ENCODE measurements at places on chromosomes 1 and 21.

DNA sequence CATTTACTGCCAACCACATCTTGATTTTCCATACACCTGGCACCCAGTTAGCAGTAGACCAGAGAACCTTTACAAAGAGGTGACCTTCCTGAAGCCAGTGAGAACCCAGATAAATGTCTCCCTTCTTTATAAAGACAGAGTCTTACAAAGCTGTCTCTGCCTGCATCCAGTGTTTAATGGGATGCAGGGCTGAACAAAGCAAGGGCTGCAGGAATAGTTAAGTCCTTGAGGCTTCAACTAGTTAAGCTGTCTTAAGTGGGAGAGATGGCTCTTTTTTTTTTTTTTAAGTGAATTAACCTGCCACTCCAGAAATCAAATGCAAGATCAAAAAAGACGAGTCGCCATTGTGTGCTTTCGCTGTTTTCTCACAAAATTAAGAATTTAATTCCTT is 1.5 kb downstream of the AHCYL1 start:
- DNase-seq = no peak

DNA sequence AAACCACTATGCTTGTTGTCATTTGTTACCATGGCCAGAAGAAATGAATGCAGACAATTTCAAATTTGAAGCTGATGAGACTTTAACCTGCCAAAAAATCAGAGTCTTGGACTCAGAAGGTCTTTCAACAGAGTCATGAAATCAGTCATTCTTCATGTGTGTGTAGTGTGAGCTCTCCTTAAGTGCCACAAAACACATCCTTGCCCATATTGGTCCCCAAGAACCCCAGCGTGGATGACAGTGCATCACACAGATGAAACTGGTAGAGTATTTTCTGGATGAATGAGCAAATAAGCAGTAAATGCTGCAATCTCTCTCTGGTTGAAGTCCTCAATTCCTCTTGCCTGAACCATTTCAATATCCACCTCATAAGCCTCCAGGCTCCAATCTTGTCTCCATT is 28.7 kb upstream of the ETS2 start:
- DNase-seq = no peak

GRCh38 chr1:198711837-198712236 is 73.0 kb downstream of the PTPRC start:
- no peak for DNase-seq

DNA sequence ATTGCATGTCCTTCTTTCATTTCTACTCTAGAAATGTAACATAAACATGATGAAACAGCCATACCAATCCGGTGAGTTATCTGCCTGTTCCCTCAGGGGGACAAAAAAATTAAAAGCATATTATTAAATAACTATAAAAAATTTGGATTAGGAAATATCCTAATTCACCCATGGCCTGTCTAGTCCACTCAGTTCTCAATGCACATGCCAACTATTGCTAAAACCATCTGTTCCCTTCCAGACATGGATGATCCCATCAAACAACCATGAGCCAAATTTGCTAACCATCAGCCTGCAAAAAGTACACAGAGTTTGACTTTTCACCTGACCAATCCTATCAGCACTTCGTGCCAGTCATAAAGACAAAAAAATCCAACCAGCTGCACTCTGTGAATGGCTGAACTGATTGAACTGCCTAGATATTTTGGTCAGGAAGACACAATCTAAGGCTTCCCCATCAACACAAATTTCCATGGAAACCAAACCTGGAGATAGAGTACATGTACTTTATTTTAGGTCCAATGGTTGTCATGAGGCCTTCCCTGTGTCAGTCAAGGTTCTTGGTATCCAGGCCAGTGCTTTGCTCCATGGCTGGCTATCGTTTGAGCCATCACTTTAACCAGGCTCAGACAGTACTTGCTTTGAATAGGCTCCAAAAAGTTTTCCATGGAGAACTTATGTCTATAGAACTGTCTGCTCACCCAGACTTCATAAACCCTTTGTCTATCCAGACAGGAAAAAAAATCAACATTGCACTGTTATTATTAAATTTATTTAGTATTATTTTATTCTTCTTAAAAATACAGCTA is 570.8 kb downstream of the LTN1 start:
- DNase-seq = no peak

DNA sequence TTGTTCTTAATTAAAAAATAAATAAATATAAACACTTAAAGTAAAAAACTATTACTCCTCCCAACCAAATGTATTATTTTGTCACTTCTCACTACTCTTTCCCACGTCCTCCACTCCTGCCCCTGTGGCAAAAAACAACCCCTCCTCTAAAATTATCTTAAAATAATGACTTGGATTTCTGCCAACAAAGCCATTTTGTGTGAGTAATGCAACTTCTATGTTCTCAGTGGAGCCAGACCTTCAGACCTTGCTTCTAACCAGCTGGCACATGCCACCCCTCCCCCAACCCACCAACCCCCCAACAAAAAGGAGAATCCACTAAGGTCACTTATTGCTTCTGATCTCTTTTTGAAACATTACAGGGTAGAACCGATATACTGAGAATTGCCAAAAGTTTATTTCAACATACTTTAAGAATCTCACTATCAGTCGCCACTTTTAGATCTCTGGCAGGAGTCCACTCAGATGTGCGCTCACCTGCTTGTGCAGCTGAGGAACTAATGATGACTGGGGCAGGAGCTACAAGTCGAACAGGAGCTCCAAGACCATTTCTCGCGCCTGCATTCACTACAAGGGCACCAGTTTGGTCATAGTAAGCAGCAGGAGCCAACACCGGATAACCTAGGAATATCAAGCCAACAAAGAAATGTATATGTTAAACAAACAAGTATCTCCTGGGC is 58.3 kb upstream of the SDC3 start:
- DNase-seq = no peak

GRCh38 chr1:31362032-31362431 is 10.8 kb downstream of the FABP3 start:
- DNase-seq = no peak

DNA sequence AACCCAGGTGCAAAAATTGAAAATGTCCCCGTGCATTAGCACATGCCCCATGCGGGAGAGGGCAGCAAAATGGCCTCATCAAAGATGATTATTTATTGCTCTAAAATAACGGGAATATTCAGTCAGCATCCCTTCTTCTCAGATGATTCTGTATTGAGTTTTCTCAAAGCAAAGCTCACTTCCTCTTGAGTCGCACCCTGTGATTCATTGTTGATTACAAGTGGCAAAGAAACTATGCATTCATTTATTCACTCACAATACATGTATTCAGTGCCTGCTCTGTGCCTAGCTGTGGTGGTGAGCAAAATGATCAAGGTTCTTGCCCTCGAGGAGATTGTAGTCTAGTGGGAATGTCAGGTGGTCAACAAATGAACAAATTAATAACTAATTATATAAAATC is 226.0 kb upstream of the KAZN start:
- no peak for DNase-seq

- no peak for DNase-seq
Measured at GRCh38 chr1:115647047-115647446, 5.3 kb downstream of the VANGL1 start.

DNA sequence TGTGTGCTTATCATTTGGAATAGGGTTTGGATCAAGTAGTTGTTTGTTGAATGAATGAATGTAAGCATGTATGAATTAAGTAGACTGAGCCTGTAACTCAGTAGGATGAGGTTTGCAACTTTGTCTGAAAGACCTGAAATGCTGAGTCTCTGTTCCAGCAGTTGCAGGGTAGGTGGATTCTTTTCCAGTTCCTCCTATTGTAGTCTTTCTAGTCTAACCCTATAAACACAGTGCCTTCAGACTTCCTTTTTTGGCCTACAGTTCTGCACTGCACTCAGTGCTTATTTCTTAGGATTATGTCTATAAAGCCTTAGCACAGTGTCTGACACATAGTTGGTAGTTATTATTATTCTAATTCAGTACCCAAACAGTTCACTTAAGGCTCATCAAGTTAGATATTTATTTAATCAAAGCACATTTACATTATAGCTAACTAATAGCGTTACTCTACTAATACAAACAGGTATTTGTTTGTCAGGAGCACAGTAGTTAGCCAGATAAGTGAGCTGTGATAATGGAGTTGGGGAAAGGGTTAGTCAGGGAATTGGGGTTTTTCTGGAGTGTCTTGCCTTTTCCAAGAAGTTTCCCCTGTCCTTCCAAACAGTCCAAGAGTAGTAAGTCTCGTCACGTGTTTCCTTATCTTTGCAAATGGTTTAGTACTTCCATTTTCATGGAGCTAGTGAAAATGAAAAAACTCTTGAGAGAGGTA is 45.0 kb downstream of the ABCD3 start:
- DNase-seq = no peak

DNA sequence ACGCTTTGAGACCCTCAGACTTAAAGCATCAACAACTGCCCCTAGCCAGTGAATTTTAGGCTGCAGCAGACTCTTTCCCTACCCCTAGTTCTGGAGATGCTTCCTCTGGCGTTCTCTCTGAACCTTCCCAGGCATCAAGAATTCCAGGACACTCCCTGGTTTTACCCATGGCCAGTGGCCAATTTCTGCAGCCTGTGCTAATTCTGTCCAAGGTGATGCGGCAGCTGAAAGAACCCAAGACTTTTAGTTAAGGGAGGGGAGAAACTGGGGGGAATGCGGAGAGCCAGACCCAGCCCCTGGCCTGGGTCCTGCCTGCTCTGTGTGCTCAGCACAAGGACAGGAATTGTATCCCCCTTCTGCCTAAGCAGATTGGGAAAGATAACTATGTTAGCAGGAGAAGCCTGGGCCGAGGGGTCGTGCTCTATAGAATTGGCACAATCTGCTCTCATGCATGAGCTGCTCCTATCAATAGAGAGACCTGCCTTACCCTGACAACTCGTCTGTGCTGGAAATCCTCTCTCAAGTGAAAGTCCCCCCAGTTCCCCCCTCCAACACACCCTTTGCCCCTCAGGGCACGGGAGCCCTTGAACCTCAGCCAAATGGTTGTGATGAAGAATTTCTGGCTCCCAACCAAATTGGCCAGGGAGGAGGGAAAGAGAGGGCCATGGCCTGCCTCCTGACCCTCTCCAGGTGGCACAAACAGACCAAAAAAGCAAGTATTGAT is 5.4 kb upstream of the GJA8 start:
- DNase-seq = no peak

- no peak for DNase-seq
Measured at GRCh38 chr1:215002471-215002870, 80.1 kb upstream of the KCNK2 start.

DNA sequence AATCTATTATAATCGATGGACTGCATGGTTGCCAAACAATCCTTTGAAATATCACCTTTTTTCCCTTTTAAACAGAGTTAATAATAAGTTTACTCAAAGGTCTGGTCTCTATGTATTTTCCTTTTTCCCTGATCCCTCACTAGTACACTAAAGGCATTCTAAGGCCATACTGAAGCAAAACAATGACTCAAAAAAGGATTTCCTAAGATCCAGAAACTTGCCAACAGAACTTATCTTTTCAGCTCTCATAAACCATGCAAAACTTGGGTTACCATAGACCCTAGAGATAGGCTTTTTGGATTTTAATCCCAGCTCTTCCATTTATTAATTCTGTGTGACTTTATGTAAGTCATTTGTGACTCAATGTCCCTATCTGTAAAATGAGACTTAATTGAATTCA is 77.1 kb downstream of the IFI44 start:
- DNase-seq = no peak

- DNase-seq = no peak
Measured at GRCh38 chr1:184145083-184145482, 93.6 kb downstream of the TSEN15 start.

GRCh38 chr1:229155472-229155871 is 115.4 kb upstream of the RAB4A start:
- DNase-seq = peak; percentile 7

GRCh38 chr21:26850116-26850643 is 5.0 kb upstream of the ADAMTS1 start:
- DNase-seq = no peak

DNA sequence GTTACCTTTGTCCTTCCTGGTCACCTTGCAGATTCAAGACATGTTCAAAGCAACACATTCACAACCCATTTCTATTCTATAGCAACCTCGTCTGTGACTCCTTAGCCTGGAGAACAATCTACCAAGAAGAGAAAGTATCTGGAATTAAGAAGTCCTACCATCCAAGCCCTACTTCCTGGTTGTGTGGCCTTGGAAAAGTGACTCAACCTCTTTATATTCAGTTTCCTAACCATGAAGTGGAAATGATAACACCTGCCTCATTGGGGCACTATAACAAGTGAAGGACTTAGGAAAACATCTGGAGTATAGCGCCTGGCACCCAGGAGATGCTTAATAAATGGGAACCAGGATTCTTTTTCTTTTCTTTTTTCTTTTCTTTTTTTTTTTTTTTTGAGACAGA is 36.5 kb upstream of the SRRM1 start:
- no peak for DNase-seq

- no peak for DNase-seq
Measured at GRCh38 chr1:205438213-205439158, 16.6 kb upstream of the LEMD1 start.

DNA sequence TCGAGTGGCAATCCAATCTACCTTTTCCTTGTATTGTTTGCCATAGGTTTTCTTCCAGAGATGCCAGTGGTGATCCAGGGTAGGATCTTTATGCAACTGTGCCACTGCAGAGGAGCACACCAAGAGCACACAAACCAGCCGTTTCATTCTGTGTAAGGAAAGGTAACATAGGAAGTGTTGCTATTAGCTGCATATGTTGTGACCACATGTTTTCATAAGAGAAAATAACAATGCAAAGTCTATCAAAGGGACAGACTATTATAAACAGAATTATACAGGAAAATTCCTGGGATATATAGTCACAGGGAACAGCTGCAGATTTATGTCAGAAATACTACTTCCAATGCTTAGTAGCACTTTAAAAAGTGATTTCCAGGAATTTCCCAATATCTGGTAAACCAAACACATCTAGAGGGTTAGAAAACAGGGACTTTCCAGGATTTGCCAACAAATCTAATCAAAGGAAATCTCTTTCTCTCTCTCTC is 919 bp downstream of the CTSS start:
- DNase-seq = no peak

GRCh38 chr1:96357141-96357765 is 364.3 kb upstream of the PTBP2 start:
- no peak for DNase-seq

- DNase-seq = no peak
Measured at GRCh38 chr1:182617014-182617429, 12.8 kb upstream of the RGS16 start.

- no peak for DNase-seq
Measured at GRCh38 chr1:186762653-186763052, 66.1 kb upstream of the PLA2G4A start.

GRCh38 chr1:117020526-117021156 is 19.1 kb downstream of the CD101 start:
- DNase-seq = no peak

GRCh38 chr1:178607718-178608408 is 95.0 kb downstream of the TEX35 start:
- DNase-seq = no peak

- DNase-seq = no peak
Measured at GRCh38 chr1:60935599-60936110, 146.7 kb upstream of the NFIA start.

- DNase-seq = no peak
Measured at GRCh38 chr1:230797942-230798365, 50.8 kb downstream of the CAPN9 start.

DNA sequence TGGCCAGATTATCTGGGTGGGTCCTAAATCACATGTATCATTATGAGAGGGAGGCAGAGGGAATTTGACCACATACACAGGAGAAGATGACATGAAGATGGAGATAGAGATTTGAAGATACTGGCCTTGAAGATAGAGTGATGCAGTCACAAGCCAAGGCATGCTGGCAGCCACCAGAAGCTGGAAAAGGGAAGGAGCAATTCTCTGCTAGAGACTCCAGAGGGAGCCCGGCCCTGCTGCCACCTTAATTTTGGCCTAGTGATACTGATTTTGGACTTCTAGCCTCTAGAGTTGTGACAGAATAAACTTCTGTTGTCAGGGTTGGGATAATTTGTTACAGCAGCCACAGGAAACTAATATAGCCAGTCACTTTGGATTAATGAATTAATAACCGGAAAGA is 2.2 kb upstream of the PRDM2 start:
- no peak for DNase-seq

Measured in CD4-positive, alpha-beta T cell (primary cell).